Fibroblast of lung (primary cell): ENCODE measurements at places on chromosomes 13 and 19.
A peak's percentile ranks its signal among the peaks of the same experiment; 100 is the strongest.

DNA sequence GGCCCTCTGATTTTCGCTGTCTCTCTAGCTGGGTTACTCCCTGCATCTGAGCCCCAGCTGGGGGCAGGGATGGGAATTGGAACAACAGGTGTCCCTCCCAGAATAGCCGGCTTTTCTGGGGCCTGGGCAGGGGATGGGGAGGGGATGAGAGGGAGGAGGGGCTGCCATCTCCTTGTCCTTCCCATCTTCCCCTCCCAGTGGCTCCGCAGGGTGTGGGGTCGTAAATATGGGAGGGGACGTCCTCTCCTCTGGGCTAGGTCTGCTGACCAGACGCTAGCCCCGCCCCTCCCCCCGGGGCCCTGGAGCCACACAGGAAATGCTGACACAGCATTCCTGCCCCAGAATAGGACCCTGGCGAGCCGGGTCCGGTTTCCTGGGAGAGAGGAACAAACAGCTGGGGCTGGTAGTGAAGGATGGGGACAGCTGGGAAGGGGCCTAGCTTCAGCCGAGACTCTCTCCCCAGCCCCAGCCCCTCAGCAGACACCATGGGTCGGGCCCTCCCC, 1.1 kb downstream of the RYR1 start:
- no peak for DNase-seq

GRCh38 chr19:756236-756635, 5.3 kb downstream of the MISP start:
- DNase-seq: peak; percentile 66

DNA sequence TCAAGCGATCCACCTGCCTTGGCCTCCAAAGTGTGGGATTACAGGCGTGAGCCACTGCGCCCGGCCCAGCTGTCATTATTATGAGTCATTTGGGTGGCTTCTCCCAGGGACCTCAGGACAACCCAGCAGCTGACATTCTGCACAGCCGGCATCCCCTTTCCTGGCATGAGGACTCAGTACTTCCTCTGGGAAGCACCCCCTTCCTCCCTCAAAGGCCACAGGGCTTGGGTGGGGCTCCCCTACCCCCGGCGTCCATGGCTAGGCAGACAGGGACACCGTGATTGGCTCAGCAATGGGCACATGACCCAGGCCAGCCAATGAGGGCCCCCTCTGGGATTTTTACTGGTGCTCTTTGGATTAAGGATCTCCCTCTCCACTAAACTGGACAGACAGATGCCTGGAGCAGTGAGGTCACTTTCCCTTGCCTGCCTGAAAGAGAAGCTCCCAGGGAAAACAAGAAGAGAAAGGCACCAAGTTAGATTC, 6.0 kb downstream of the KANK2 start:
- DNase-seq: peak; percentile 47

GRCh38 chr19:40433391-40434216, 7.8 kb upstream of the SERTAD1 start:
- peak; percentile 91 for DNase-seq
